ENCODE measurements at places on chromosomes 6 and 20.

DNA sequence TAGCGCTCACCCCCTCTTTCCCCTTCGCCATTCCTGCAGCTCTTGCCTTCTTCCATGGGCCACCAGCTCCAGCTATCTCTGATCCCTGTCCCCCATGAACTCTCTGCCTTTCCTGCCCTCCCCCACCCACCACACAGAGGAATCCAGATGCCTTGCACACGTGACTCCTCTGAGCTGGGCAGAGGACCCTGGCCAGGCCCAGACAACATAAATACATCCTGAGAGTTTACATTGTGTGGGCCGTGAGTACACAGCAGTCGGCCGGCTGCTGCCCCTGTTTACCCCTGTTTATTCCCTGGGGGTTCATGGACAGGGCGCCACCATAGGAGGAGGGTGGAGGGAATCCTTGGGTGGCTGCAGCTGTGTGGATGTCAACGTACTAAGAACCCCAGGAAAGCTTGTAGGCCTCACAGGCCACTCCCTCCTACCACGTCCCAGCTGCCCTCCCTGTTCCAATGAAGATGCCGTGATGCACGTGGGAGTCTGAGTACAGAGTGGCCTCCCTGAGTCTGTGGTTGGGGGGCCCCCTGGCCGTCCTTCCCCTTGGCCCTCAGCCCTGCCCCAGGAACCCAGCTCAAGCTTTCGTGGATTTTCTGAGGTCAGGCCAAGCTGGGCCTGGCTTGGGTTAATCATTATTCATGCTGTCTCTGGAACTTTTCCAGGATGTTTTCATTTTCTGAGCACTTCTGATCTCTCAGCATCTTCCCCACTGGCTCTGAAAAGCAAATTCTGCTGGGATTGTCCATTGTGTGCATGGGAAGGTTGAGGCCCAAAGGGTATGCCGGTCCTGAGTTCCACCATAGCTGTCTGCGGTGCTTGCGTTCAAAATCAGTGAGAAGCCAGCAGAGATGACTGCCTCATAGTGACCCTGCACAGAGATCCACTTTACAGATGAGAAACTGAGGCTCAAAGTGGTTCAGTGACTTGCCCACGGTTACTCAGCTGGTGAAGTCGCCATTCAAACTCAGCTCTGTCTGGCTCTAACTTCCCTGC lies 136.3 kb downstream of the MRPL14 start:
- DNase-seq: no peak

GRCh38 chr6:117404548-117404947 lies 21.2 kb downstream of the ROS1 start:
- no peak for DNase-seq

DNA sequence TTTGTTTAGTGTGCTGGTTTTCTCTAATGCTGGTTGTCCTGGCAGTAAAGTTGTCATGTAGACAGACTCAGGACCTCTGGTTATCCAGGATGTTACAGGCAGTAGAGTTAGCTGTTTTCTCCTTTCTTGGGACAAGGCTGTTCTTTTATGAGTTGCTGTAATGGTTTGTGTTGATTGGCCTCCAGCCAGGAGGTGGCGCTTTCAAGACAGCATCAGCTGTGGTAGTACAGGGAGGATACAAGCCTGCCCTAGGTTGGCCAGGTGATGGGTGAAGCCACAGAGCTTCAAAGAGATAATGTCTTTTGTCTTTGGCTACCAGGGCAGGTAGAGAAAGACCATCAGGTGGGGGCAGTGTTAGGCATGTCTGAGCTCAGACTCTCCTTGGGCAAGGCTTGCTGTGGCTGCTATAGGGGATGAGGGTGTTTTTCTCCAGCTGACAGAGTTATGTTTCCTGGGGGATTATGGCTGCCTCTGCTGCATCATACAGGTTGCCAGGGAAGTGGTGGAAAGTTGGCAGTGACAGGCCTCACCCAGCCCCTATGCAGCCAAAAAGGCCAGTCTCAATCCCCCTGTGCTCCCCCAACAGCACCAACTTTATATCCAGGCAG lies 127.2 kb upstream of the TAB2 start:
- no peak for DNase-seq

DNA sequence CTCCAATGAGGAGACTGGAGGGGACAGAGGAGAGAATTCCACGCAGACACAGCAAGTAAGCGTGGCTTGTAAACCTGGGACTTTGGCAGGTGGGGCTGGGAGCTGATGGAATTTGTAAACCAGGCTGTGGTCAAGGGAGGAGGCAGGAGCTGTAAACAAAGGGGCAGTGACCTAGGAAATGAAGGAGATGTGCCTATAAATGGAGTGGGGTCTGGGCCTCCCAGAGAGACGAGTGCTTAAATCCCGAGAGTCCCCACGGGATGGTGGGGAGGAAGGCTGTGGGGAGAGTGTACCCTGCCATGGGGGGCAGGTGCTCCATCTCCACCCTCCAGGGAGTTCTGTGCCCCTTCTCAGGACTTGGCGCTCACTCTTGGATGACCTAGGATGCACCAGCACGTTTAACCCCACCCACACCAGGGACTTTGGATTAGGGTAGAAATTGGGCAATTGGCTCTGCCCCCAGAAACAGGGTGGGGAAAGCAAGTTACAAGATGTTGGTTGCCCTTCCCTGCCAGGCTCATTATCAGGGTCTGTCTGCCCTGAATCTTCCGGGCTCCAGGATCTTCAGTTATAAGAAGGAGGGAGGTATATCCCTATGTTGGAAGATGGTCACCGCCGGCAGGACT lies 4.0 kb upstream of the DHX16 start:
- no peak for DNase-seq

- no peak for DNase-seq
Measured at GRCh38 chr6:38141085-38141484, 321.6 kb downstream of the ZFAND3 start.

GRCh38 chr6:72551470-72551869 lies 70.4 kb upstream of the KCNQ5 start:
- DNase-seq: no peak

GRCh38 chr20:440148-440547 lies 22.2 kb downstream of the TBC1D20 start:
- no peak for DNase-seq

- no peak for DNase-seq
Measured at GRCh38 chr20:61976644-61977418, 88.8 kb downstream of the TAF4 start.

DNA sequence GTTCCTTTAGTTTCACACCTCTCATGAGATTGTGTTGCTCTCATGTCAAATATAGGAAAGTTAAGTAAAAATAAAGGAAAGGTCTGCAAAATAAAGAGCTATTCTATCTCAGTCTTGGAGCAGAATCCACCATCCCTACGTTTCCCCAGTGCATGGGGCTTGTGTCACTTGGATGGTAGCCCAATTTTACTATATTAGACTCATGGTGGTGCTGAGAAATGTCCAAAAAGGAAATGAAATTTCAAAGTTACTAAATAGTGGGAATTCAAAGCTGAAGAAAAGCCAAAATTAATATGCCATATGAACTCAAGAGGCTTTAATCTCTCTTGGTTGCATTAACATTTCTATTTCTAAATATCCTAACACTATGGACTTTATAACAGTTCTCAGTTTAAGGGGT lies 1283.3 kb upstream of the GJE1 start:
- DNase-seq: no peak

- no peak for DNase-seq
Measured at GRCh38 chr20:25037288-25038102, 20.4 kb downstream of the ACSS1 start.

- no peak for DNase-seq
Measured at GRCh38 chr6:150799276-150799805, 66.2 kb upstream of the MTHFD1L start.

DNA sequence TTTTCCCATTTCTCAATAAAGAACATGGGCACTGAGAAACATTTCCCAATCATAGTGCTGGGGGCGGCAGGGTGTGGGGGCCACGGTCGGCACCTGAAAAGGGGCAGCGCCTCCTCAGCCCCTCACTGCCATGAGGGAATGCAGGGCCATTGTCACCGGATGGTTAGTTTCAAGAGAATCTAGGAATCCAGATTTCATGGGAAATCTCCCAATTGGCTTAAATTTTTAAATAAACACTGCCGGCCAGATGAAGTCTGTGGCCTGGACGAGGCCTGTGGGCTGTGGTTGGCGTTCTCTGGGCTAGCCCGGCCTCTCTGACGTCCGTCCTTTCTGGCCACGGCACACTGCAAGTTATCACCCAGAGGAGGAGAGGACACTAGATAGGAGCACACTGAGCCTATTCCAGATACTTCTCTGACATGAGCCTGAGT lies 25.6 kb downstream of the MANBAL start:
- no peak for DNase-seq

DNA sequence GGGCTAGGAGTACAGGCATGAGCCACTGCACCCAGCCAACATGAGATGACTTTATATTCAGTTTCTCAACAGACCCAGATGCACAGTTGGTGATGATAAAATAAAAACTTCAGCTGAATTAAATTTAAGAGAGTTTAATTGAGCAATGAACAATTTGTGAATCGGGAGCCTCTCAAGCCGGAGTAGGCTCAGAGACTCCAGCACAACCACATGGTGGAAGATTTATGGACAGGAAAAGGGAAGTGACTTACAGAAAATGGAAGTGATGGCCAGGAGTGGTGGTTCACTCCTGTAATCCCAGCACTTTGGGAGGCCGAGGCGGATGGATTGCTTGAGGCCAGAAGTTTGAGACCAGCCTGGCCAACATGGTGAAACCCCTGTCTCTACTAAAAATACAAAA lies 10.4 kb upstream of the BCAS4 start:
- no peak for DNase-seq

GRCh38 chr20:57261457-57262251 lies 4.8 kb downstream of the BMP7 start:
- no peak for DNase-seq

GRCh38 chr20:62776692-62777527 lies 19.4 kb upstream of the MRGBP start:
- no peak for DNase-seq

All from putamen (tissue), 1 donor.